Astrocyte (in vitro differentiated cells and primary cell): ENCODE measurements at places on chromosomes 6 and 20. TPM values are rescaled to one million over a fixed set of nuclear protein-coding genes. Genes with fewer than 3 reads are reported as not detected.

DNA sequence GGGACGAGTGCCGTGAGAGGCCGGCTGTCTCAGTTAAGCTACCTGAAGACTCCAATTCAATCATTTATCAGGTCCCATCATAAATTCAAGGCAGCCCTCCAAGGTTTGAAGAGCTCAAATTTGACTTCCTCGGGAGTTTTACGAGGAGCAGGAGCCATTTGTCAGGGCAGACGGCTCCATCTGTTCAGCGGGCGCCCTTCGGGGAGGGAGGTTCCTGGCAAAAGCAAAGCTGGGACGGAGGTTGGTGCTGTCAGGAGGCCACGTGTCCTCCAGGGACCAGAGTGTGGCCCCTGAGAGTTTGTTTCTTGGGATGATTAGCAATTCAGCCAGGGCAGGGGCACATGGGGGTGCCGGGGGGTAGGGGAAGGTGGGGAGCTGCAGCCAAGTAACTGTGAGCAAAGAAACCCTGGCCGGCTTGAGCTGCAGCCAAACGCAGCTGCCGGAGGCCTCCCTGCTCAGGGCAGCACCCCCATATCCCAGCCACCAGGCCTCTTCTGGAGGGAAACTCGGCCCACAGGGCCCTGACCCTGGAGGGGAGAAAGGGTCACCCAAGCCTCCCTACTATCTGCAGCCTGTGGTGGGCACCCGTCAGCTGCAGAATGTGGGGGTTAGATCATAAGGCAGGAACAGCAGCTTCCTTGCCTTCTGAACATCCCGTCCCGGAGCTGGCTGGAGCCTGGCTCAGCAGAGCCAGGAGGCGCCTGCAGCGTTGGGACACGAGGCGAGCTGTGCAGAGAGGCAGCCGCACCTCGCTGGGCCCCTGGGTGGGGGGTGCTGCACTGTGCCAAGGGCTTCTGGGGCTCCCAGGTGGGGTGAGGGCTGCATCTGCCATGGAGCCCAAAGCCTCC lies 63.6 kb upstream of the GATA5 start:
- H3K27ac ChIP-seq: no peak overlapping the region
- no peaks in the 10 kb centered on the region for H3K4me1 ChIP-seq
- no peak for DNase-seq
- H3K4me3 ChIP-seq: no peak overlapping the region

DNA sequence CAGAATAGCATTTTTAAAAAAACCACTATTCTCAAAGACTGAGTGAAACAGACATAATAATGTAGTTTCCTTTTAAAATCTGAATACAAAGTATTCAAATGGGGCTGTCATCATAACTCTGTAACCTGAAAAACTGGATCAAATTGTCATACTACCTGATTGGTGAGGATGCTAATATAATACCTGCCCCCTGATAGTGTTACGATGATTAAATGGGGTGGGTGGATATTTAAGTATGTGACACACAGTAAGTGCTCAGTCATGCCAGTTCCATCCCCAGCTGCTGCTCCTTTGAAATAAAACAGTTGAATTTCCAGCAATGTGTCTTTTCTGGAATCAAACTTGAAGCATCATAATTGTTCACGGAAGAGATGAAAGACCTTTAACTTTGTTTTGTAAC lies 8.9 kb downstream of the HTR1B start:
- peak overlapping the region; percentile 19 for H3K27ac ChIP-seq
- no peaks in the 10 kb centered on the region for H3K36me3 ChIP-seq
- H3K4me3 ChIP-seq: no peak overlapping the region
- no peak for DNase-seq
- H3K4me1 ChIP-seq: peaks cover 19% of the 10 kb centered on the region

- no peak overlapping the region for H3K4me3 ChIP-seq
- no peaks in the 10 kb centered on the region for H3K4me1 ChIP-seq
- peaks cover 11% of the 10 kb centered on the region for H3K27me3 ChIP-seq
- no peaks in the 10 kb centered on the region for H3K36me3 ChIP-seq
These were observed 91.4 kb upstream of the AFDN start for GRCh38 chr6:167735084-167735950.

CTAGE9 gene
- total RNA-seq: not detected in 2 replicates

SOD2 gene
- total RNA-seq: 55.9 and 64.0 TPM in 2 replicates

DNA sequence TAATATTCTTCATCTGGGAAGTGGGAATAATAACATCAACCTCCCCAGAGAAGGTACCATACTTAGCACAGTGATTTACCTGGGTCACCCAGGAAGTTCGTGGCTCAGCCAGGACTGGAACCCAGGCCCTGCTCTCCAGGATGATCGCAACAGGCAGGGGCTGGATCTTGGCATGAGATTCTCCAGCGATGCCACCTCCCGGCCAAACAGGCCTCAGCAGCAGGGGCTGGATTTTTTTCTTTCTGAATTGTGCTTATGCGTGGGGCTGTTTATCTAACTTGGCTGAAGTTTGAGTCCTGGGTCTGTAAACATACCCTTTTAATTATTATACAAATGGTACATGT lies 129.5 kb upstream of the PTPN1 start:
- H3K4me1 ChIP-seq: no peaks in the 10 kb centered on the region
- H3K27ac ChIP-seq: no peak overlapping the region
- no peaks in the 10 kb centered on the region for H3K36me3 ChIP-seq
- no peak overlapping the region for H3K4me3 ChIP-seq
- DNase-seq: no peak

- H3K4me3 ChIP-seq: no peak overlapping the region
- H3K27ac ChIP-seq: no peak overlapping the region
- peaks cover 53% of the 10 kb centered on the region for H3K36me3 ChIP-seq
- peaks cover 19% of the 10 kb centered on the region for H3K4me1 ChIP-seq
- no peaks in the 10 kb centered on the region for H3K27me3 ChIP-seq
These were observed 28.2 kb upstream of the TCFL5 start for GRCh38 chr20:62889871-62890270.
